ENCODE measurements at places on chromosomes 7 and 10.

- DNase-seq: no peak
These were observed 6.0 kb downstream of the LDB1 start for GRCh38 chr10:102113956-102114857.

DNA sequence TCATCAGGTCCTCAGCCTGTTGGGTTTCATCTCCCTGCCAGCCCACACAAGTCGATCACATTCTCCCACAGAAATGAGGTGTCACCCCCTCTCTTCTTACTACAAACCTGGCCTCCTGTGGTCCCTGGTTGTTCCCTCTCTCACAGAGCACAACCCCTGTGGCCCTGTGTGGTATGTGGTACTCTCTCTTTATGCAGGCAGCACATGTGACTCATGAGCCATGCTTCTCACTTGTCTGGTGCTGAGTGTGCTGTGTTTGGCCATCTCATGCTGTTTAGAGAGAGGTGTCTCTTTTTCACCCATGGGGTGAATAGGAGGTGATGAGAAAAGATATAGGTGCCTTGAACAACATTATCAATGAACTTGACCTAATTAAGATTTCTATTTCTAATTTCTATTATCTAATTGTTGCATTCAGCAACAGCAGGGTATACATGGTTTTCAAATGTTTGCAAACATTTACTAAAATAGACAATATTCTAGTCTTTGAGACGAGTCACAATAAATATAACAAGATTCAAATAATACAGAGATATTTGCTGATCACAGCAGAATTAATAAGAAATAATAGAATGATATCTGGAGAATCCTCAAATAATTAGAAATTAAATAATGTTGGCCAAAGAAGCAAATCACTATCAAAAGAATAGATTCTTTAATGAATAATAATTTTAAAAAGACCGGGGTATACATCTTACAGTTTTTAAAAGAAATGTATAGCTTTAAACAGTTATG, 633.8 kb upstream of the IGFBP3 start:
- no peak for DNase-seq

DNA sequence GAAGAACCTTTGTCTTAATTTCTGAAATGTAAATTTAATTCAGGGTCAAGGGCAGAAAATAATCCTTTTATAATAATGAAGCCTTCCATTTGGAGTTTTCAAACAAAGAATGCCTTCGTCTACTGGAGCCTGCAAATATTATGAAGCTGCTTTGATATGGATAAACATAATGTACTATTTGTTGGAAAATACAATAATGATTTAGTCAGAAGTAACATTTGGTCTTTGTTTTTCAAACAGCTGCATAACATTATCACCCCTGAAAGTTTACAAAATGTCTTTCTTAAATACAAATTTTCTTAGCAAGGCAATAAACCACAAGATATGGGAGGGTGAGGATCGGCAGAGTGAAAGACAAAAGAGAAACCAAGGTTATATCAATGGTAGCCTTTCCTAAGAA, 41.5 kb downstream of the TMEM26 start:
- no peak for DNase-seq

- no peak for DNase-seq
These were observed 29.5 kb upstream of the ANKRD2 start for GRCh38 chr10:97543025-97543546.

DNA sequence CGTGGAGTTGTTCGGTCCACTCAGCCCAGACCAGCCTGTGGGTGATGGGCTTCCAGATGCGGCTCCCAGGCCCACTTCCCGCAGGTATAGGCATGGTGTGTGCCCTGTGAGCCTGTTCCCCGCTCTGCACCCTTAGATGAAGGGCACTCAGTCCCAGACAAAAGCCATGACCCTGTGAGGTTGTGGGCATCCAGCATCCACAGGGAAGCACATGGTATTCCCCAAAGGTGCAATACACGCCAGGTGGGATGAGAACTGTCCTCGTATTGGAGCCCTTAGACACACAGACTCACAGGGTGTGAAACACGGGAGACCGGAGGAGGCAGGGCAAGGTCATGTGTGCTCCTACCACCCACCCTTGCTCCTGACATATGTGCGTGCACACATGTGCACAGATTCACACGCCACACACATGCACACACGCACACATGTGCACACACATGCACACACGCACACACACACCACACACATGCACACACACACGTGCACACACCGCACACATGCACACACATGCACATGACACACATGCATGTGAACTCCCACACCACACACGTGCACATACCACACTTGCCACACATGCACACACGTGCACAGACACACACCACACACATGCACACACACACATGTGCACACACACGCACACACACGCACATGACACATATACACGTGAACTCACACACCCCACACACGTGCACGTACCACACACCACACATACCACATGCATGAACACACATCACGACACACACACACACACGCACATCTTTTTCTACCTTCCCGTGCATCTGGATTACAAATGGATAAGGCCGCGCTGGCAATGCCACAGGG, 319.4 kb downstream of the WDR37 start:
- DNase-seq: no peak

DNA sequence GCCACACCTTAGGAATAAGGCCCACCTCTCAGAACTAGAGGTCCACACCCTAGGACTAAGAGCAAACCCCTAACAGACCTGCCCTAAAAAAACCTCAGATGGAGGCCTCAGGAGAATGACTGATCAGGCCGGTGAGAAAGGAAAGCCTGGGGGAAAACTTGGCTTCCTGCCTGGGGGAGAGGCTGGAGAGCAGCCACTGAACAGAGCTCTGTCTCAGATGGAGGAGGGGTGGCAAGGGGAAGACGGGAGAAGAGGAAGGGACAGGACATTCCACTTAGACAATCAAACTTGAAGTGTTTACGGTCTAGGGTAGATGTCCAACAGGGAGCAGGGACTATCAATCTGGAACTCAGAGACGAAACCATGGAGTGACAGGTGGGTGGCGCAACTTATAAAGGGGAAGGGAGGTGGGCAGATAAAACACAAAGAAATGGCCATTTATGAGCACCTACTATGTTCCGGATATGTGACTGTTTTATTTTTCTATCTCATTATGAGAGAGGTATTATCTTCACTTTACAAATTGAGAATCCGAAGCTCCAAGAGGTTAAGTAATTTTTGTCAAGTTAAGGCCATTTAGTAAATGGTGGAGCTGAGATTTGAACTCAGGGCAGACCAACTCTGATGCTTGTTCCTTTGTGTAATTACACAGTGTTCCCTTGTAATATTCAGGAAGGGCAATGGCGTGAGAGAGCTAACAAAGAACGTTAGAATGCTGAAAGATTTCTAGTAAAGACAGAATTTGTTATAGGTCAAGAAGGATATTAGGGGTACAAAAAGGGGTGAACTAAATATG, 82.6 kb downstream of the DNMBP start:
- no peak for DNase-seq

DNA sequence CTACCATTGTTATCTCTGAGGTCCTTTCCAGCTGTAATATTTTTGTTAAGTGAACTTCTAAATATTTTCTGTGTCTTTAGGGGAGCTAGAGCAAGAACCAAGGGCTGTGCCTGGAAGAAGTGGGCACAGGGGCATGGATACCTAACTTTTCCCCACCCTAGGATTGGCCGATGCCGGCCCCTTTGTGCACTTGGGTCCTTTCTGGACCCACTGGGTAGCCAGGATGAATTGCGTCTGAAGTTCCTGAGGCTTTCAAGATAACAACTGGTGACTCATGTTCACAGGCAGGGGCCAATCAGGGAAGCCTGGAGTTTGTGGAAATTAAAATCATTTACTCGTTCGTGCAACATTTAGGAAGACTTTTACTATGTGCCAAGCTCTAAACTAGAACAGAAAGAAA, 758 bp downstream of the DPCD start:
- DNase-seq: no peak

DNA sequence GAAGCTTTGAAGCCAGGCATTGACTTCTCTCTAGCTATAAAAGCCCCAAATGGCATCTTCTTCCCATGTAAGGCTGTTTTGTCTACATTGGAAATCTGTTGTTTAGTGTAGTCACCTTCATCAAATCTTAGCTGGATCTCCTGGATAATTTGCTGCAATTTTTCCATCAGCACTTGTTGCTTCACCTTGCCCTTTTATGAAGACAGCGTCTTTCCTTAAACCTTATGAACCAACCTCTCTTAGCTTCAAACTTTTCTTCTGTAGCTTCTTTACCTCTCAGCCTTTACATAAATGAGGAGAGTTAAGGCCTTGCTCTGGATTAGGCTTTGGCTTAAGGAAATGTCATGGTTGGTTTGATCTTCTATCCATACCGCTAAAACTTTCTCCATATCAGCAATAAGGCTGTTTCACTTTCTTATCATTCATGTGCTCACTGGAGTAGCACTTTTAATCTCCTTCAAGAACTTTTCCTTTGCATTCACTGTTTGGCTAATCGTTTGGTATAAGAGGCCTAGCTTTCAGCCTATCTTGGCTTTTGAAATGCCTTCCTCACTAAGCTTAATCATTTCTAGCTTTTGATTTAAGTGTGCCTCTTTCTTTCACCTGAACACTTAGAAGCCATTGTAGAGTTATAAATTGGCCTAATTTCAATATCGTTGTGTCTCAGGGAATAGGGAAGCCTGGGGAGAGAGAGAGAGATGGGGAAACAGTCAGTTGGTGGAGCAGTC, 803.2 kb downstream of the LRMDA start:
- no peak for DNase-seq

DNA sequence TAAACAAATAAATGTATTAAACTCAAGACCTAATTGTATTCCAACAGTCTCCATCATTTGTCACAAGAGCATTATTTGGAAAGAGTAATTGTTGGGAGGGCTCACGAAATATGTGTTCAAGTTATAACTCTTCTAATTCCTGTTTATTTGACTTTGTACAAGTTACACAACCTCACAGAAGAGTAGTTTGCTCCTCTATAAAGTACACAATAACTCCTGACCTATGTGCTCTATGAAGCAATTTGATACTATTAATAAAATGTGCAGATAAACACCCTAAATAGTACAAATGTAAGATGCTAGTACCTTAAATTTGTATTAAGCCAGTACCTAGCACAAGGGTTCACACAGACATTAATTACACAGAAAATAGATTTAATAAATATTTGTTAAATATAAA, 285.8 kb downstream of the LRRTM3 start:
- DNase-seq: no peak

All from GM12892 (cell line).